Activated CD4-positive, alpha-beta T cell treated with anti-CD3 and anti-CD28 coated beads, Interleukin-2, Interleukin-6, amounts not matched to agents 100 ng/mL and 50 ng/mL, durations not matched to agents 16 hours and 8 hours (primary cell): ENCODE measurements at places on chromosomes 6 and 20.

DNA sequence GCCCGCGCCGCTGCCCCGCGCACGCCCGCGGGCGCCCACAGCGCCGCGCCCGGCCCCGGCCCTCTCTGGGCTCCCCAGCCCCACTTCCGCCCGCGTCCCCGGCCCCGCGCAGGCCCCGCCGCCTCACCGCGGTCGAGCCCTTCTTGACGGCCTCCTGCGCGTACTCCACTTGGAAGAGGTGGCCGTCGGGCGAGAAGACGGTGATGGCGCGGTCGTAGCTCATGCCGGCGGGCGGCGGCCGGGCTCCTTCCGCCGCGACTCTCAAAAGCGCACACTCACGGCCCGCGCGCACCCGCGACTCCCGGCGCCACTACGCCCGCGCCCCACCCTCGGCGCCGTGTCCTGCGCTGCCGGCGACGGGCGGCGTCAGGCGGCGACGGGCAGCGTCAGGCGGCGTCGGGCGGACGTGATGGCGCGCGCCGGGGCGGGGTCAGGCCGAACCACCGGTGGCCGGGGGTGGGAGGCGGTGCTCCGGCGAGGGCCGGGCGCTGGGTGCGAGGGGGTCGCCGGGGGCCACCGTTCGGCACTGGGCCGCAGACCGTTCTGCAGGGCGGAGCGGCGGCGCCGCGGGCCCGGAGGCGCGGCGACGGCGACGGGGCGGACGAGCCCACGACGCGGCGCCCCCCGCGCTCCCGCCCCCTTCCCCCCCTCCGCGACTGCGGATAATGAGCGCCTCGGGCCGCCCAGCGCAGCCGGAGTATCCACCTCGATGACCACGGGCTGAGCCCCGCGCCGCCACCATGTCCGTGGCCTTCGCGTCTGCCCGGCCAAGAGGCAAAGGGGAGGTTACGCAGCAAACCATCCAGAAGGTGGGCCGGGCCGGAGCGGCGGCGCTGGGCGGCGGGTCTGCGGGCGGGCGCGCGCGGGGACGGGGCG, at the start of the genes PSMA7 and SS18L1:
Gene PSMA7, minus strand, starts transcription at position 314 of the 876 bp plus-strand sequence. Its CDS starts 91 bp downstream, at position 223.
Gene SS18L1, plus strand, starts transcription at position 689 of the 876 bp plus-strand sequence. Its CDS starts 52 bp downstream, at position 741.
- DNase-seq, result peak; percentile 88

- DNase-seq, result peak; percentile 12
Measured at GRCh38 chr6:12241493-12242175, 48.5 kb upstream of the EDN1 start.

- no peak for DNase-seq
Measured at GRCh38 chr20:42276718-42277602, 658.8 kb upstream of the CHD6 start.

DNA sequence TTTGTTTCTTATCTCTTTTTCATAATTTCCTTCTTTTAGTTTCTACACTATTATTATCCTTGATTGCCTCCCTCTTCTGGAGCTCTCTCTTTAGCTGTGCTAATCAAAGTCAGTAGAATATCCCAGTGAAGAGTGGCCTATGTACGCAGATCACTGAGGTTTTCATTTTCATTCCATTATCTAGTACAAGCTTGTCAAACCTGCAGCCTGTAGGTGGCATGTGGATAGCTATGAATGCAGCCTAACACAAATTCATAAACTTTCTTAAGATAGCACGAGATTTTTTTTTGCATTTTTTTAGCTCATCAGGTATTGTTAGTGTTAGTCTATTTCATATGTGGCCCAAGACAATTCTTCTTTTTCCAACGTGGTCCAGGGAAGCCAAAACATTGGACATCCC, 825.7 kb upstream of the MAP3K7 start:
- no peak for DNase-seq

DNA sequence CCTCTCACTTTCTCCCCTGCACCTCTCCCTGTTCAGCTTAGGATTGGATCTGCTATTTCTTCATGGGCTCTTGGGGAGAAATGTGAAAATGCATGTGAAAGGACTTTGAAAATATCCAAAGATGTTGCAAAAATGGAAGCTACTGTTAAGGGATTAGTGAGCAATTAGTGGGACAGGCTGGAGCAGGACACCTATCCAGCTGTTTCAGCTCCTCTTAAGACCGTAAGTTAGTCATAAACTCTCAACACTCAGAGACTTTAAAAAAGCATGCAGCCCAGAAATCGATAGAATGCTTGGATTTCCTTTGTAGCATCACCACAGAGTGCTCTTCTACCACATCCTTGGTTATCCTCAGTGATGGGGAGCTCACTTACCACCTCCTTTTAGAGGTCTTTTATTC, 88.7 kb downstream of the SLC24A3 start:
- DNase-seq, result no peak

DNA sequence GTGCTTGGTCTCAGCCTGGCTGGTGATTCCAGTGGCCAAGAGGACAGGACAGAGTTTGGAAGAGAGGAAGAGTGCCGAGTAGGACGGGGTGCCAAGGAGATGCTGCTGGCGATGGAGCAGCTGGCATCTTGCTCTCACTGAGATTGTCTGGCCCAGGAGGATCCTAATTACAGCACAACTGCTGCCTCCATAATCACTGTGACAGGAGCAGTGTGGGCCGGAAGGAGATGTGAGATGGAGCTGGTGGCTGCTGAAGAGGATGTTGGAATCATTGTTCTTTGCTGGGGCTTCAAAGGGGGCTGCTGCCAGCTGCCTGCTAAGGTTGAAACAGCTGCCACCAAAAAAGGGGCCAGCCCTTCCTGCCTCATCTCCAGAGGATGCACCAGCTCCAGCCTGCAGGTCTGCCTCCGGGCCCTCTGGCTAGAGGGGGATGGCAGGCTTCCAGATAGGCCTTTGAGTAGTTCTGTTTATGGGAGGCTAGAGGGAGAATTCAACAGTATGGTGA, 214.4 kb downstream of the RNF144B start:
- no peak for DNase-seq

DNA sequence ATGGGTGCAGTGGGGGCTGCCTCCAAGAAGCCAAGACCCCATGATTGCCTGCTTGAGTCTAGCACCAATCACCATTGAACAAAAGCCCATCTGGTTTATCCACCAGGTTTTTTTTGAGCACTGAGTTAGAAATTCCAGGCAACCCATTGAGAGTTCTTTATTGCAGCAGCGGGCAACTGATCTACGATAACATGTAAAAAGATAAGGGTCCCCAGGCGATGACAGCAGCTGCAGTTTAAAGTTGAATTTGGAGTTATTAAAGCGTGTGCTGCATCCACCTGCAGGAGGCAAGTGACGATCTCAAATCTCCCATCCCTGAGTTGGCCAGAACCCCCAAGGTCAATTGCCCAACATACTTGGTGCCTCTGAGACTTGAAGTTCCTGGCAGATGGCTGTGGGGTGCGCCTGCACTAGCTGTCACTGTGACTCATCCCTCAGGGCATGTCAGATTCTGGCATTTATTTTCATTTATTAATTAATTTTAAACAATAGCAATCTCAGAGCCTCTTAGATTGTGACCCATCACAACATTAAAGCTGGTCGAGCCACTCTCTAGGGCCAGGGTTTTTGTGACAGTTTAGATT, 290.4 kb upstream of the SULF2 start:
- no peak for DNase-seq

- DNase-seq, result no peak
Measured at GRCh38 chr6:44539701-44540355, 152.3 kb downstream of the CDC5L start.

DNA sequence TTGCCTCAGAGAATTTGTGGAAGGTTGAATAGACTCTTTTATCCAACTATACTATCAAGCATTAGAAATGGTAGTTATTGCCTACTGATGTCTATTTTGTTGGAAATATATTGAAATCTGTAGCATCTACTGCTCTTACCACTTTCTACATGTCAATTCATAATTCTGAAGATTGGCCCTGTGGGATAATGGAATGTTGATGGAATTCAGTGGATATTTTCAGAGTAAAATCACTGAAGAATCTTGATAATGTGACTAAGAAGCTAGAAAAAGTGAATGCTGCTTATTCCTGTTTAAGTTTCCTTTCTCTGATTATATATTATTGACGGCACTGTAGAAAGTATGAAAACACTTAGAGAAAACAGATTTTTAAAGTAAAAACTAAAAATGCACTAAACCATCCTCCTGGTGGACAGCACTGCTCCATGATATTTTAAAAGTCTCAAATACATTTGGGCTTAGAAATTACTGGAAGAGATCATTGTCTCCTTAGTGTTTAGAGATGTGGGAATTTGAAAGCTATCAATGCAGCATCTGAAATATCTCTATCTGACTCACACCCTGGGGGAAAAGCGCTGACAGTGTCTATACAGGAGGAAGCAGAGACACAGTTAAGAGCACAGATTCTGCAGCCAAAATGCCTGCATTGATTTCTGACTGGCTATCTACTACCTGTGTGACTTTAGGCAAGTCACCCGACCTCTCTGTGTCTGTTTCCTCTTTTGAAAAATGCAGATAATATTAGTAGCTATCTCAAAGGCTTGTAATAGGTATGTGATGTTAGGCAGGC, 37.9 kb upstream of the RCAN2 start:
- no peak for DNase-seq

- DNase-seq, result no peak
Measured at GRCh38 chr6:125075741-125076481, 77.7 kb upstream of the TPD52L1 start.
